ENCODE measurements at places on chromosomes 12 and 14. TPM values are rescaled to one million over a fixed set of nuclear protein-coding genes. Genes with fewer than 3 reads are reported as not detected.
A peak's percentile ranks its signal among the peaks of the same experiment; 100 is the strongest.

The NPFF gene
- not detected for total RNA-seq

The NANOG gene
- total RNA-seq = not detected

The SIRT4 gene
- 2.4 TPM for total RNA-seq

The CAPRIN2 gene
- 18.3 TPM for total RNA-seq

The PRH2 gene
- total RNA-seq = not detected

The MMP19 gene
- 16.3 TPM for total RNA-seq

The LRTM2 gene
- not detected for total RNA-seq

The TAS2R50 gene
- not detected for total RNA-seq

DNA sequence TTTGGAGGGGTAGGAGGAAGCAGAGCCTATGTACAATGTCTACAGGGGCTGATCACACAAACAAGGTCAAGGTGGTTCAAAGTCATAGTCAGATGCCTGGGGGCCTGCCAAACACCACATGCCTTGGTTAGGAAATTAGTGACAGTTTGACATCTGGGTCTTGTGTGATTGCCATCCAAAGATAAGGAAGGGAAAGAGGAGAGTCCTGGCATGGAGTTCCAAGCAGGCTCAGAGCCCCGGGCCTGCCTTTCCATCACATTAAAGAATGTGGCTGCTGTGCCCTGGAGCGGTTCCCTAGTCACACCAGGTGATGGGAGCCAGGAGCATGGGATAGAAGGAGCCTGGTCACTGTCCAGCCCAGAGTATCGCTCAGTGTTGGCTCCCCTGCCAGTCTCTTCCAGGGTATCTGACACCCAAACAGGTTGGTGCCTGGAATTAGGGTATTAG, 53.6 kb upstream of the BCL2L14 start:
- no peak overlapping the region for H3K4me3 ChIP-seq
- H3K27me3 ChIP-seq = peaks cover 26% of the 10 kb centered on the region
- DNase-seq = no peak

GRCh38 chr12:15334225-15334624, 11.9 kb downstream of the PTPRO start:
- H3K36me3 ChIP-seq = no peaks in the 10 kb centered on the region
- H3K27me3 ChIP-seq = no peaks in the 10 kb centered on the region
- H3K4me3 ChIP-seq = no peak overlapping the region
- DNase-seq = no peak
- peaks cover 24% of the 10 kb centered on the region for H3K4me1 ChIP-seq

- peak overlapping the region; percentile 65 for H3K4me3 ChIP-seq
- peak; percentile 94 for DNase-seq
Measured at GRCh38 chr14:73662487-73662943, 17.7 kb downstream of the DNAL1 start.

DNA sequence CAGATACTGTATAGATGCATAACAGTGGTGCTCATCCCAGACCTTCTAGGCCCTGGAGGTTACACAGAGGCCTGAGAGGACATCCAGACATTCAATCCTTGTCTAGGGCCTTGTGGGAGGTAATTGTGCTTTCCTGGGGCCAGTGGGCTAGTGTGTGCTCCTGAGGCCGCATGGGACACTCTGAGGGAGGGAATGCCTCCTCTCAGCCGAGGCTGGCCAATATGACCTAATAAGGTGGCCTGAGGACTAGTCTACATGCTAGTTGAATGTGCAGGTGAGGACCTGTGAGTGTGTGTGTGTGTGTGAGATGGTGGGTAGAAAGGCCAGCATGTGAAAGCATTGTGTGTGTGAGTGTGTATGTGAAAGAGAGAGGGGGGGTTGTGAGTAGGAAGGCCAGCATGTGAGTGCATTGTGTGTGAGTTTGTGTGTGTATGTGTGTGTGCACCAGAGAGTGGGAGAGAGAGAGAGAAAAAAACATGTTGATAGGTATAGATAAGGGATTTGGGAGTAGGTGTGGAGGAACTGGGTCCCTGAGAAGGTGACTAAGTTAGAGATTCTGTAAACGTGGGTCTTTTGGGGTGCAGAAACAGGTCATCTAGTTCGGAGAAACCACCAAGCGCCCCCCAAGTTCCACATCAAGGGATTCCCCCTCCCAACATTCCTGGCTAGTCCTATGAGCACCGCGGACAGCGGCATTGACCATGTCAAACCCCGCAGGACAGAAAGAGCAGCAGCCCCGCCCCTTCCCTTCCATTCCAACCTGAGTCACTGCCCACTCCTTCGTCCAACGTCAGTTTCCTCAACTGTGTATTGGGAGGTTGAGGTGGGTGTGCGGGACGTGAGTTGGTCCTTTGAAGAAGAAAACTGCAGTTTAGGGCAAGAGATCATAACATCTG, 9.7 kb upstream of the KRT81 start:
- no peak for DNase-seq
- no peak overlapping the region for H3K4me3 ChIP-seq
- H3K4me1 ChIP-seq = peaks cover 13% of the 10 kb centered on the region
- no peaks in the 10 kb centered on the region for H3K36me3 ChIP-seq
- peaks cover 13% of the 10 kb centered on the region for H3K27me3 ChIP-seq

DNA sequence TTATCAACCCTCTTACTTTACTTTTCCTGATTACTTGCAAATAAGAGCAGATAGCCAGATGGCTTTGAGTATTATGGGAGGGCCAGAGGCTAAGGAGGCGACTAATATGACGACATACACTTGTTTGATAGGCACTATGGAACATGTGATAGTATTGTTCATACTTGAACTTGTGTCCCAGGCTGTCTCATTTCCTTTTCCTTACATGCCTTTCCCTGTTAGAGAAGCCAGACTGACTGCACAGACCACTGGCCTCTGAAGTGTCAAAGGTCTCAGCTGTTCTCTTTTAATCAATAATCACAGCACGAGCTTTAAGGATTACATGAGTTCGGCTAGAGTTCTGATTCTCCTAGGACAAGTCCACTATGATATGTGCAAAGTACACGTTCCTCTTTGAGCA, 326.0 kb downstream of the PRKD1 start:
- H3K4me1 ChIP-seq = no peaks in the 10 kb centered on the region
- no peaks in the 10 kb centered on the region for H3K27me3 ChIP-seq
- DNase-seq = no peak
- H3K36me3 ChIP-seq = no peaks in the 10 kb centered on the region

- H3K27me3 ChIP-seq = no peaks in the 10 kb centered on the region
- no peak for DNase-seq
- no peak overlapping the region for H3K27ac ChIP-seq
- no peaks in the 10 kb centered on the region for H3K4me1 ChIP-seq
- H3K4me3 ChIP-seq = no peak overlapping the region
Measured at GRCh38 chr12:83077041-83077440, 390.3 kb downstream of the TMTC2 start.

GRCh38 chr14:38611928-38612327, 356.0 kb upstream of the CLEC14A start:
- H3K4me3 ChIP-seq = no peak overlapping the region
- H3K27ac ChIP-seq = no peak overlapping the region
- no peak for DNase-seq
- H3K4me1 ChIP-seq = no peaks in the 10 kb centered on the region

- H3K27ac ChIP-seq = no peak overlapping the region
- peaks cover 4% of the 10 kb centered on the region for H3K27me3 ChIP-seq
- H3K4me1 ChIP-seq = peaks cover 34% of the 10 kb centered on the region
- no peak for DNase-seq
- no peak overlapping the region for H3K4me3 ChIP-seq
Measured at GRCh38 chr12:132140501-132140900, 3.6 kb downstream of the DDX51 start.

GRCh38 chr14:95260537-95261361, 59.0 kb downstream of the CLMN start:
- no peaks in the 10 kb centered on the region for H3K36me3 ChIP-seq
- 0 out of 2 replicates have a peak, but pooled peaks cover 1% of the 10 kb centered on the region for H3K27me3 ChIP-seq
- H3K4me1 ChIP-seq = peaks cover 7% of the 10 kb centered on the region
- H3K4me3 ChIP-seq = no peak overlapping the region
- DNase-seq = no peak
- no peak overlapping the region for H3K27ac ChIP-seq

GRCh38 chr12:23703051-23703450, 246.4 kb downstream of the SOX5 start:
- no peak overlapping the region for H3K4me3 ChIP-seq
- H3K36me3 ChIP-seq = no peaks in the 10 kb centered on the region
- no peak overlapping the region for H3K27ac ChIP-seq
- no peak for DNase-seq

DNA sequence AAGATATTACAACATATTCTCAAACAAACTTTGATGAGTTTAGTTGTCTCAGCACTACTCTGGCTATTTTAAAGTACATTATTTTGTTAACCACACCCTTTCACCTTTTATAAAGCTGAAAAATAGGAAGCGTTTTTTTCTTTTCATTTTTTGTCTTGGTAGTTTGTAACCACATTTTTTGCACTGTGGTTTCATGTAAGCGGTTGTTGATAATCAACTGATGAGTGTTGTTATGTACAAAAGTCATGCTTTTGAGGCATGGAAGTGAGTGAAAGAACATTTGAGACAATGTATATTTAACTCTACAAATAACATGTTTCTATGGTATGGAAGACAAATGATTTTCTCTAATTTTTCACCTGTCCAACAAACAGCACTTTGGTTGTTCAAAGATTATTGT, 52.1 kb upstream of the ATP2B1 start:
- H3K36me3 ChIP-seq = peaks cover 5% of the 10 kb centered on the region
- H3K4me3 ChIP-seq = no peak overlapping the region
- no peak overlapping the region for H3K27ac ChIP-seq

DNA sequence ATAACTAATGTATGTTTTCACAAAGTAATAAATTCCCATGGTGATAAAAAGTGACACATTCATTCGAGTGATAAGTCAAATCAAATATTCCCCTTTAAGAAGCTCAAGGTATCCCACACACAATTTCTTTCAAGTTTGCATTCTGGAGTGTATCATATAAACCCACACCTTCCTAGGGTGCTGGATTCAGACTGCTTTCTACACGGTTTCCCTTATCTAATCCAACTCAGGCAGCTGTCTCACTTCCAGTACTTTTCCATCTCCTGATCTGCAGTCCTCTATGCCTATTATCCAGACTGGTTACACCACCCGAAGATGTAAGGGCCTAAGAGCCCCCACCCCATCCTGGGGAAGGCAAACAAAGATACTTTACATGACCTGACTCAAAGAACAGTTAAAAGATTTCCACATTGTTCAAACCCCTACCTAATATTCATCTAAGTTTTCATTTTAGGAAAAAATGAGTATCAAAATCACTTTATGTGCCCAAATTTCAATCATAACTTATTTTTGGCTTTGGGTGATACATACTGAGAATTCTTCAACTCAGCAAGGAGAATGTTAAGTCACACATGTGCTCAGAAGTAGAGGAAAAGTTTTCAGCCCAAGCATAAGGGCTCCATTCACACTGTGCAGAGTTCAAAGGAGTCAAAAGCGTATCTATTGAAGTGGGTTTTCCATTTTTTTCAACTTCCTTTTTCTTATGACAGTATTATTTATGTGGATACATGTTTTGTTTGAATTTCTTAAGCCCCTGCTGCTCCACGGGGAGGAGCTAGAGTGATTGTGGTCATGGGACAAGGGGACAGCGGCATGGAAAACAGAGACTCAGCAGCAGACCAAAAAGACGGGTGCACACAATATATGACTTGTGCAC, 41.8 kb downstream of the CORO1C start:
- H3K27me3 ChIP-seq = peaks cover 10% of the 10 kb centered on the region
- H3K36me3 ChIP-seq = peaks cover 36% of the 10 kb centered on the region
- H3K27ac ChIP-seq = peak overlapping the region; percentile 99
- H3K4me3 ChIP-seq = peak overlapping the region; percentile 87
- peaks cover 86% of the 10 kb centered on the region for H3K4me1 ChIP-seq

GRCh38 chr12:8948701-8949341, 624 bp downstream of the M6PR start:
- H3K27ac ChIP-seq = peak overlapping the region; percentile 93
- peaks cover 30% of the 10 kb centered on the region for H3K4me1 ChIP-seq
- peak; percentile 21 for DNase-seq
- H3K36me3 ChIP-seq = peaks cover 15% of the 10 kb centered on the region
- peaks cover 2% of the 10 kb centered on the region for H3K27me3 ChIP-seq

GRCh38 chr14:77123381-77124325, 17.9 kb downstream of the ZDHHC22 start:
- no peaks in the 10 kb centered on the region for H3K36me3 ChIP-seq
- peaks cover 15% of the 10 kb centered on the region for H3K27me3 ChIP-seq
- H3K4me1 ChIP-seq = peaks cover 5% of the 10 kb centered on the region
- H3K4me3 ChIP-seq = peak overlapping the region; percentile 74
- no peak for DNase-seq
- no peak overlapping the region for H3K27ac ChIP-seq

DNA sequence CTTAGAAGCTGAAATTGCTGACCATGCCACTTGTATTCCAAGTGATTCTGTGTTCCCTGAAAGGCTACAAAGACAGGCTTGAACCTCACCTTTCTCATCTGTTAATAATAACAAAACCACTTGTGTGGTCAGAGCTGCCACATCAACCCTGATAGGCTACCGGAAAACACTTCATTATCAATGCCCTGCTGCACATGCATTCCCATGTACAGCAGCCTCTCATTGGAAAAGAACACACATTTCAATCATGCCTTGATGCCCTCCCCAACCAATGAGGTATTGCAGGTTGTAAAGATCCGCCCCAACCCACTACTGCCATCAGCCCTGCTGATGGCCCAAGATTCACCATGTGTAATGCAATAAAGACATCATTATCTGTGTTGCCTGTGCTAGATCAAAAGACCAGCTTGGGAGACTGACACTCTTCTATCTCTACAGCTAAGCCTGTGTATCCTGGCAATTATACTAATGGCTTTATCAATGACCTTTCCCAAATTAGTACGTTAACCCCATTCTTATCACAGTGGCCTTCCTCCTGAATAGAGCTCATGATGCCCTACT, 2.8 kb downstream of the GPR19 start:
- no peak overlapping the region for H3K4me3 ChIP-seq
- peaks cover 31% of the 10 kb centered on the region for H3K4me1 ChIP-seq
- no peak for DNase-seq
- peaks cover 3% of the 10 kb centered on the region for H3K27me3 ChIP-seq
- H3K27ac ChIP-seq = no peak overlapping the region

GRCh38 chr14:55977392-55978150, 140.6 kb upstream of the PELI2 start:
- H3K36me3 ChIP-seq = no peaks in the 10 kb centered on the region
- H3K27me3 ChIP-seq = no peaks in the 10 kb centered on the region
- no peaks in the 10 kb centered on the region for H3K4me1 ChIP-seq

DNA sequence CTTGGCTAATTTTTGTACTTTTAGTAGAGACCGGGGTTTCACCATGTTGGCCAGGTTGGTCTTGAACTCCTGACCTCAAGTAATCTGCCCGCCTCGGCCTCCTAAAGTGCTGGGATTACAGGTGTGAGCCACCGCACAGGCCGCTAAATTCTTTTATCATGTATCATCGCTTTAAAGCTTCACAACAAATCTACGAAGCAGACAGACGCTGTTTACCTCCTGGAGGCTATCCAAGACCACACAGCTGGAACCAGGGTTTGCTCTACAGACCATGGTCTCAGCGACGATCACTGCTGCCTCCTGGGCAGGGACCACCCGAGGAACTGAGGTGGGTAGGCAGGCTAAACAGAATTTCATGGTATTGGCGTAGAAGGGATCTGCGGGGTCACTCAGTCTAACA, 27.2 kb downstream of the KRT80 start:
- peaks cover 43% of the 10 kb centered on the region for H3K4me1 ChIP-seq
- H3K4me3 ChIP-seq = no peak overlapping the region
- H3K27ac ChIP-seq = no peak overlapping the region
- no peaks in the 10 kb centered on the region for H3K27me3 ChIP-seq
- no peaks in the 10 kb centered on the region for H3K36me3 ChIP-seq
- no peak for DNase-seq

All from HFFc6 (cell line).